Amniotic stem cell (primary cell): ENCODE measurements at places on chromosomes 2 and 18.

DNA sequence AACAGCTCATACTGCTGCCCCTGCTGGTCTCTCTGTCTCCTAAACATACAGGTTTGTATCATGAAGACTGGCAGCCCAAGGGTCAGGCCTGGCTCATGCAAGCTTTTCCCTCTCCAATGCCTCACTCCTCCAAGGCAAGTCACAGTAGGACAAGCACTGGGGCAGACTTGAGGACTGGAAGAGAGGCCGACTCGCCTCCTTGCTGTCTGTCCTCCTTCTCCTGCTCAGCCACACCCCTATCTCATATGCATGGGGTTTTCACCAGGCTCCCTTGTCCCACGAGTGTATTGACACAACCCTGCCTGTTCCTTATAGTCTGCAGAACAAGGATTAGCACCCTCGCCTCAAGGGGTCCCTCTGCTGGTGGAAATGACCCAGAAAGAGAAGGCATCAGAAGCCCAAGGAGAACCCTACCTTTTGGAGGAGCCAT is 223.7 kb downstream of the SOX11 start:
- DNase-seq: peak; percentile 10

GRCh38 chr2:222088561-222088960 is 210.2 kb downstream of the PAX3 start:
- DNase-seq: no peak

DNA sequence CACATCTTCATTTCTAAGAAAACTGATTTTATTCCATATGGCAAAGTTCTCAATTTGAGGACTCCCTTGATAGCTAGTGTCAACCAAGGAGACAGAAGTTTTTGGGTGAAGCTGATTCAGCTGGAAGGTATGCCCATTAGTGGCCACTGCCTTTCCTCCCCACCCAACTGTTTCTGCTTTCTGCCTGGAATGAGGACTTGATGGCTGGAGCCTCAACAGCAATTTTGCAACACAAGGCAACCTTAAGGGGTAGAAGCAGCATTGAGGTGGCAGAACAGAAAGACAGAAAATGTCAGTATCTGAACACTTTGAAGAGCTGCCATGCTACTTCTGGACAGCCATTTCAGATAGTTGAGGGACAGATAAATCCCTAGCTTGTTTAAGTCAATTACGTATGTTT is 47.0 kb downstream of the INHBB start:
- no peak for DNase-seq

- DNase-seq: no peak
Measured at GRCh38 chr2:216505133-216506106, 6.8 kb downstream of the RPL37A start.

GRCh38 chr18:3129053-3129864 is 90.5 kb downstream of the MYOM1 start:
- peak; percentile 46 for DNase-seq

- no peak for DNase-seq
Measured at GRCh38 chr18:45006934-45007333, 326.2 kb downstream of the SETBP1 start.

DNA sequence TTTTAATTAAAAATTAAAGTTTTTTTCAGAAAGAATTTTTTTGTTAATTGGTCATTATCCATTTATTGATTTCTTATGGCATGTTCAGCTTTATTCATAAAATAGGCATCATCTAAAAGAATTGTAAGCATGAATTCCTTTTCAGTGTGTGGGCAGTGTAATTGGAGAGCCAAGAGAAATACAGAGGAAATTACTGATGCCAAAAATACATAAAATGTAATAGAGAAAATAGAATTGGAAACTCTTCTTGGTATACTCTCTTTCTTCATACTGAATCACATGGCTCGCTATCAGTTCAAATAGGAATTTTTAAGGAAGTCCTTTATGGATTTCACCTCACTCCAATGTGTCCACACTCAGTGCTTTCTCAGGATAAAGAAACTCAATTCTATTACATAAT is 663.6 kb upstream of the NRXN1 start:
- DNase-seq: no peak

DNA sequence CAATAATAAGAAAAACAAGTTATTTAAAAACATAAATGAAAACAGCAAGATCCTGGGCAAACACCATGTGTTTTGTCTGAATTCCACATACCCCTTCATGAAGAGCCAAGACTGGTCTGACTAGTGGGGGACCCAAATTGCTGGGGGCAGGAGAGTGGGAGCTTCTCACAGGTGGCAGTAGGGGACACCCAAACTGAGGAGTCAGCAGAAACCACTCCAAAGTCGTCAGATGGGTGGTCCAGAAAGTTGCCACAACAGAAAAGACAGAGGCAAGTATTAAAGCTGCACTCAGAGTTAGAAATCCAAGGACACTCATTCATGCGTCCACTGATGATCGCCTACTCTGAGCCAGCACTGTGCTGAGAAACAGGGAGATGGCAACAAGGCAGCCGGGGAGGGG is 12.3 kb upstream of the LCLAT1 start:
- DNase-seq: no peak

- no peak for DNase-seq
Measured at GRCh38 chr2:79393107-79393685, 119.7 kb upstream of the CTNNA2 start.
